ENCODE measurements at places on chromosomes 7 and 10.

- no peak for DNase-seq
These were observed 38.7 kb downstream of the RGS10 start for GRCh38 chr10:119503821-119504220.

DNA sequence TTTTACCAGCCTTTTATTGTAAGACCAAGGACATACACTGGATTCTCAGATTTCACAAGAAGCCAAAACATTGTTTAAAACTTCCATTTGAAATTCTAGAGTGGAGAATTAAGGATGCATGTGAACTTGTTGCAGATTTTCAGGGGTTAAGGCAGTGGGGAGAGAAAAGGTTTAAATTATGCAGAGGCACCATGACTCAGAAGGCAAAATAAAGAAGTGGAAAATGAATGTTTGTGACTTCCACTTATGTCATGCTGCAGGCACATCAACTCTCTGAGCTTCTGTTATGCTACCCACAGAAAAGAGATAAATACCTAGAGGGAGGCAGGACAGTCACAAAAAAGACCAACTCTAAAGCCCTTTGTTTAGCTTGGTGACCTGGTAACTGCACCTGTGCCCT lies 84.4 kb upstream of the BET1 start:
- DNase-seq, result no peak

- DNase-seq, result no peak
These were observed 69.7 kb upstream of the MGMT start for GRCh38 chr10:129397198-129397974.

- DNase-seq, result no peak
These were observed 695.8 kb downstream of the TYW1 start for GRCh38 chr7:67692425-67692824.
